ENCODE measurements at places on chromosomes 3 and 15. TPM values are rescaled to one million over a fixed set of nuclear protein-coding genes. Genes with fewer than 3 reads are reported as not detected.

- no peak for DNase-seq
- H3K4me3 ChIP-seq = no peak overlapping the region
- H3K27me3 ChIP-seq = no peaks in the 10 kb centered on the region
- H3K27ac ChIP-seq = no peak overlapping the region
These were observed 730.9 kb downstream of the NR2F2 start for GRCh38 chr15:97061392-97061791.

- no peaks in the 10 kb centered on the region for H3K27me3 ChIP-seq
- no peak overlapping the region for H3K27ac ChIP-seq
- no peak overlapping the region for H3K4me3 ChIP-seq
These were observed 26.9 kb upstream of the MYO1E start for GRCh38 chr15:59399465-59400102.

GRCh38 chr15:25717127-25717456 is 146.0 kb downstream of the ATP10A start:
- H3K4me1 ChIP-seq = no peaks in the 10 kb centered on the region
- H3K27me3 ChIP-seq = no peaks in the 10 kb centered on the region
- no peak overlapping the region for H3K27ac ChIP-seq
- no peak overlapping the region for H3K4me3 ChIP-seq
- DNase-seq = no peak

Gene ACTR8
- total RNA-seq = 23.4 TPM

Gene SYNPR
- total RNA-seq = not detected
